ENCODE measurements at places on chromosomes 13 and 19.

DNA sequence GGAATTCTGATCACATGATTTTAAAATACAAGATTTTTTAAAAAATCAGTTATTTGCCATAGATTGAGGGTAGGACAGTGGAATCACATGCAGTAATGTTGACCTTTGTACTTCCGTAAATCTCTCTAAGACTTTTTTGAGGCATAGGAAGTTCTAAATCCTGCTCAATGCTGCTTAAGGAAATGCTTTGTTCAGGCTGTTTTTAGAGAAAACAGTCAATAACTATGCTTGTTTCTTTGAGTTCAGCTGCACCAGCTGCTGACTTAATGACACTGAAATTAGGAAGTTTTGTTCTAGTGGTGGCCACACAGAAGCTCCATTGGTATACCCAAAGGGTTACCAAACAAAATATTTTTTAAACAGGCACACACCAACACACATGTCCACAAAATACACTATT, 60.9 kb downstream of the KLF12 start:
- no peak for DNase-seq

- DNase-seq = no peak
Observed at GRCh38 chr13:26075498-26075897, 23.7 kb upstream of the SHISA2 start.

DNA sequence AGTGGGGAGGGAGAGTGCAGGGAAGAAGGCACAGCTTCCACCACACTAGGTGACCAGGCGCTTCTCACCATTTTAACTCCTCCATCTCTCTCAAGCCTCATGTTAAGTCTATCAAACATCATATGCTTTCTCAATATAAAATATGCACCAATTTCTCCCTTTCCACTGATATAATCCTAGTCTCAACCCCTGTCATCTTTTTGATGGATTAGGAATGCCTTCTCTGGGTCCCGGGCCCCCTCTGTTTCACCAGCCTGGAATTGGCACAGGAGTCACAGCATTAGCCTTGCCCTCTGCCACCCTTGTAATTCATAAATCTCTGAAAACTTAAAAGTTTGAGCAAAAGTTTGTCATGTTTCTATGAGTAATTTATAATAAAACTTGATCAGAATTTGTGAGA, at the start of gene ZSCAN4:
Gene ZSCAN4 (plus strand): TSS at position 301 of the 400 bp plus-strand sequence. CDS start 7,211 bp downstream, outside the sequence.
- DNase-seq = no peak

- DNase-seq = no peak
Observed at GRCh38 chr13:73722120-73722519, 412.1 kb downstream of the KLF12 start.

DNA sequence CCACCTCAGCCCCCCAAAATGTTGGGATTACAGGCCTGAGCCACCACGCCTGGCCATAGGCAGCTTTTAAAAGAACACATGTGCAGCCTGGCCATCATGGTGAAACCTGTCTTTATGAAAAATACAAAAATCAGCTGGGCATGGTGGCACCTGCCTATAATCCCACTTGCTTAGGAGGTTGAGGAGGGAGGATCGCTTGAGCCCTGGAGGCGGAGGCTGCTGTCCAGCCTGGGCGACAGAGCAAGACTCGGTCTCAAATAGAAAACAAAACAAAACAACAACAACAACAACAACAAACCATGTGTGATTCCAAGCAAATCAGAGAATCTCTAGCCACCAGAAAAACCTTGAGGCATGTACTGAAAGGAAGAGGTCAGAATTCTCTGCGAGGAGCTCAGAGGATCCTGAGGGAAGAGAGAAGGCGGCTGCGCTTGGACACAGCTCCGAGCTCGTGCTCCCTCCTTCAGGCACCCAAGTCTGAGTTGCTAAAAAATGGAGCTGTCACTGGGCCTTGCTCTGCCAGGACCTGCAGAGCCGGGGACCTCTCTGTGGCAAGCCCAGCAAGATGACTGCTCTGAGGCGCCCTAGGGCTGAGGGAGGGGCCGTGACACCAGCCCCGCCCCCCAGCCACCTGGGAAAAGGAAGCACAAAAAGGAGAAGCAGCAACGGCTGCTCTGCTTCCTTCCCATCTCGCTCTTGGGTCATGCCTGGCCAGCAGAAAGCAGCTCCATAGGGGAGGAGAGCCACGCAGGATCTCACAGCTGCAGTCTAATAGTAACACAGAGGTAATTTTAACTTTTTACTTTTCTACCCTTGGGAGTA, at the start of gene ARL11:
Gene ARL11 (plus strand): TSS at position 677 of the 822 bp plus-strand sequence. CDS start 1,941 bp downstream, outside the sequence.
- no peak for DNase-seq

DNA sequence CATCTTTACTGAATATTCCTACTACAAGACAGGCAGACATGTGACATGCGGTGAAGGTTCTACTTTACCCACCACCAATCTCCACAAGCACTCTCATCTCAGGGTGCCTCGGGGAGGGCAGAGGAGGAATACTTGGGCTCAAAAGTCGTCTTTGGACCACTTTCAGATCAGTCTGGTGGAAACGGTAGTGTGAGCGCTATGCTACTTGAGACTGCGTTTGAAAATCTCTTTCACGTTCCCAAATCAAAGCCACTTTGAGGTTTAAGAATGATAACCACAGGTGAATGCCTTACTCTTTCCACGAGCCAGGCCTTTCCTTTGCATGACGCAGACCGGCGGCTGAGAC, 1.5 kb upstream of the SOX1 start:
- DNase-seq = no peak

- no peak for DNase-seq
Observed at GRCh38 chr19:35120898-35121297, 5.3 kb downstream of the FXYD3 start.

GRCh38 chr19:55370305-55370988, at the start of gene IL11:
IL11 (minus strand) TSS chr19:55370463; CDS start chr19:55370310, 153 bp downstream.
- no peak for DNase-seq

Measured in stimulated activated CD4-positive, alpha-beta T cell treated with anti-CD3 and anti-CD28 coated beads, TNF-alpha, amount 100 ng/mL, for 1 hour (primary cell).